Pancreas (tissue), 10 donors: ENCODE measurements at places on chromosomes 7 and 10. TPM values are rescaled to one million over a fixed set of nuclear protein-coding genes. Genes with fewer than 3 reads are reported as not detected.

DNA sequence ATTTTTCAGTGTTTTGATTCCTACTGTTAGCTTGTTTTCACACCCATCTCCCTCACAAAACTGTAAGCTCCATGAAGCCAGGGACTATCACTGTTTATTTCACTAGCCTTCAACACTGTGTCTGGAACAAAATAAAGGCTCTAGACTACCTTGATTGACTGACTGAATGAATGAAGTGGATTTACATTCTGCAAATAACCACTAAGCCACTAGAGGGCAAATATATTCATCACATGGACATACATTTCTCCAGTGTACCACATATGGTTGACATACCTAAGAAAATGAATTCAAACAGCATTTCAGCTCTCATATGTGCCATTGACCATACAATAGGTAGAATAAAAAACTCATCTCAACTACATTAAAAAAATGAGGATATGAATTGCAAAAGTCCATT, 185.9 kb downstream of the RAB11FIP2 start:
- no peak for DNase-seq

Gene STK32C
- polyA plus RNA-seq = 9.9 TPM

Gene RRP12
- polyA plus RNA-seq = 36.4 TPM

DNA sequence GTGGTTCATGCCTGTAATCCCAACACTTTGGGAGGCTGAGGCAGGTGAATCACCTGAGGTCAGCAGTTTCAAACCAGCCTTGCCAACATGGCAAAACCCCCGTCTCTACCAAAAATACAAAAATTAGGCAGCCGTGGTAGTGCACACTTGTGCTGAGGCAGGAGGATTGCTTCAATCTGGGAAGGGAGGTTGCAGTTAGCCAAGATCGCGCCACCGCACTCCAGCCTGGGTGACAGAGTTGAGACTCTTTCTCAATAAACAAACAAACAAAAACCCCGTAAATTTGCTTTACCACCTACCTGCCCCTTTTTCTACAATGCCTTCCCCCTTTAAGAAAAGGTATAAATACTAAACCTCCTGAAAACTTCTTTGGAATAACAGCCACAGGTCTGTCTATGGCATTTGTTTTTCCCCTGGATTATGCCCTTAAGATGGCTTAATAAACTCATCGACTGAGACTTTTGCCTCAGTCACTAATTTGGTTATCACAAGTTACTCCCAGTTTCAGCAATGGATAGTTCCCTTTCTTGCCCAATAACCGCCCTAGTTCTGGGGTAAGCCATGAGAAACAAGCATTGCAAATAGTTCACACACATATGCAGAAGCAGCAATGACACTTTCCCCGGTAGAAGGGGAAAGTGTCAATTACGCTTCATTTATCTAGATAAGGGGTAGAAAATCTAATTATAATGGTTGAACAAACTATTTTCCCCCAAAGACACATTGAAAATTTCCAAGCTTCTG, 52.8 kb upstream of the SVIL start:
- no peak for DNase-seq

DNA sequence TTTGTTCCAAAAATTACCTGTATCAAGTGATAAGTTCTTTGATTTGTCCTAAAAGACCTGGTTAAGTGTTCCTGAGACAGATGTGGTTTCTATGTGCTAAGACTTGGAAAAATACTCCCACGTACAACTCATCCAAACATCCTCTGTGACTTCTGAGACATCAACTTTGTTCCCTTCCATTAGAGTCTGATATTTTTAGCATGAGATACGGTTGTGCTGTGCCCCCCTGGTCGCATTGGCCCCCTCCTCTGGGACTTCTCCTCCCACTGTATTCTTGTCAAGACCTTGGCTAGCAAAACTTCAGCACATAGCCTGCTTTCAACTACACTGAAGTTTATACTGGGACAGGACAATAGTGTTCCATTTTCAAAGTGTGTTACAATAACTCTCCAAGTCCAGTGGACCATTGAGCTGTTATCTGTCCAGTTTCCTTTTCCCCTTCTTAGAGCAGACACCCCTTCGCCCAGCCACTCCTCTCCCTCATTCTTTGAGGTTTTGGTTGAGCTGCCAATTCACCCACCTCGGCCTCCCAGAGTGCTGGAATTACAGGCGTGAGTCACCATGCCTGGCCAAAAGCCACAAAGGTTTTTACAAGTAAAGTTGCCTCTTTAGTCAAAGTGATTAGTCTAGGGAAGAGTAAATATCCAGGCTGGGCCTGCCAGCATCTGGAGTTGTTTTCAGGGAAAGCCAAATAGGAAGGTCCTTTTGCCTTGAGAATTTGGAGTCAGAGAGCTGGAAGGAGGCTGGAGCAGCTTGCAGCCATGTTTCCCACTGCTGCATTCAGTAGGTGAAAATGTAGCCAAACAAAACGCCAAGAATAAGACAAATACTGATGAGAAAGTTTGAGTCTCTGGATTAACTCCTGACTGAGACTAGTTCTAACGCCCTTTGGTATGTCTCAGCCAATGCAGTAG, 17.8 kb upstream of the PDLIM1 start:
- DNase-seq = peak; percentile 83

DNA sequence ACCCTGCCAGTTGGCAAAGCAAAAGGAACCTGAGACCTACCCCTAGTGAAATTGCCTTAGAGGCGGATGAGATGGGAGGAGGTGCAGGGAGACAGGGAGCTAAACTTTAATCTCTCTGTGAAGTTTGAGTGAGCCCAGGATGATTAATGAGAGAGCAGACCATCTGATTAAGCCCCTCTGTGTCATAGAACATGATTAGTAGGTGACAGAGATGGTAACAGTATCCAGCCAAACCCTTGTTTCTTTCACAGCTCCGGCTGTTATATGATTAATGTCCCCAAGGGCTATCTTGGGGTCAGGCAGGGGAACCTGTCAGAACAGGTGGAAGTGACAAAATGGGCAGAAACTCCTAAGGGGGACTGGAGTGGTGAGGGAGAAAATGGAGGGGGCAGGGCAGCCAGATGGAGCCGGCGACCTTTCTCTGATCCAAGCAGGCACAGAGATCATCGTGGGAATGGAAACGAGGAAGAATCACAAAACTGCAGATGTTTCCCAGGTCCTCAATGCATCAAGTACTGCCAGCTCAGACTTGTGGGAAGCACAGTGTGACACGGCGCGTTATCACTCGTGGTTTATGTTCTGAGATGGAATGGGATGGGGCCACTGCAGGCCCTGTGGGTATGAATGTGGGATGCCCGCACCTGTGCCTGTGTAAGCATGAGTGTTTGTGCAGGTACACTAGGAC, 684.2 kb downstream of the LRMDA start:
- DNase-seq = no peak

Gene TDRD1
- 0.08 TPM for polyA plus RNA-seq

DNA sequence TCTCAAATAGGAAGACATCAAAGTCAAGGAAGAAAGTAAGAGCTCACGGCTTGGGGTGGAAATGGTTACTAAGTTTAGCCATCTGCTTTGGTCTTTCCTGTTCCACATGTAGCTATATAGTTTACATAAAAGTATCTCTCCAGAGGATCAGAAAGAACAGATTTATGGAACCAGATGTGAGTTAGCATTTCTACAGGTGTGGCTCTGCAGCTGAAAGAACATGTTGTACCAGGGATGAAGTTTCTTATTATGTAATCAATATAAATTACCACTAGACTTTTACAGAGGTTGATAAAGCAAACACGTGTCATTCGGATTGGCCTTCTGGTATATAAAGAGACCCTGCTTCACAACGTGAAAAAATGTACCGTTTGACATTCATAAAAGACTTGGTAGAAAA, 19.9 kb downstream of the CALD1 start:
- DNase-seq = no peak

DNA sequence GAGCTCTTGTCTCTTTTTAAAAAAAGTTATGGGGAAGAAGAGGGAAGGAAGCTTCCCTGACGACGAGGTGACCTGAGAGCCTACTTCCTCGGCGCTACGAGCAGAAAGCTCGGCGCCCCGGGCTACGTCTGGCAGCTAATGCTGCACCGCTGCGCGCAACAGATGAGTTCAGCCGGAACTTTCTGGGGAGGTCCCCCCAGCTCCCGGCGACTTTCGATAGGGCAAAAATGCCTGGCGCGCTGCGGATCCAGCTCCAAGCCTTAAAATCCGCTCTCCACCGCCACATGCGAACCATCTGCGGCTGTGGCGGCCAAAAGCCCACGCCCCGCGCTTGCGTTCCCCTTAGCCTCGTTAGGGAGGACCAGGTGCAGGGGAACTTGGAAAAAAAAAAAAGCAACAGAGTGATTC, 621 bp downstream of the P4HA1 start:
- peak; percentile 82 for DNase-seq

DNA sequence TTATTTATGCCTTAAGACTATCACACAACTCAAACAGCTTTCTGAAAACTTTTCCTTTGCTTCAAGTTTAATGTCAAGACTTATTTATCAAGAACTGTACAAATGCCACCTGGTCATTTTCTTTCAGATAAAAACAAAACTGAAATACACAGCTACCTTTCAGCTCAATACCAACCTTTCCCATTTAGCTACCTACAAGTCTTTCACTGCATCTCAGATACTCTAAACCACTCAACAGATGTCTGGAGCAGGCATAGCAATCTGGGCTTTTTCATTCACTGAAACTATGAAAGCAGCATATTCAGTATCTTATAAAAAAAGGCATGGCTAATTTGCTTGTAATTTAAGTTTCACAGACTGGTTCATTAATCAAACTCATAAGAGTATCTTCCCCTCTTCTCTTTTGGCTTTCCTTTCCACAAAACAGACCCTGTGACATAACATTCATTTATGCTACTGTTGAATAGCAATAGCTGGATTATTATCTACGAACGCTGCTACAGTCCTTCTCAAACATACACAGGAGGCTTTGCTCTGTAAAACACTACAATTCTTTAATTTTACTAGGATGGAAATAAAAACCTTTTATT, 8.2 kb downstream of the TRA2A start:
- DNase-seq = no peak

DNA sequence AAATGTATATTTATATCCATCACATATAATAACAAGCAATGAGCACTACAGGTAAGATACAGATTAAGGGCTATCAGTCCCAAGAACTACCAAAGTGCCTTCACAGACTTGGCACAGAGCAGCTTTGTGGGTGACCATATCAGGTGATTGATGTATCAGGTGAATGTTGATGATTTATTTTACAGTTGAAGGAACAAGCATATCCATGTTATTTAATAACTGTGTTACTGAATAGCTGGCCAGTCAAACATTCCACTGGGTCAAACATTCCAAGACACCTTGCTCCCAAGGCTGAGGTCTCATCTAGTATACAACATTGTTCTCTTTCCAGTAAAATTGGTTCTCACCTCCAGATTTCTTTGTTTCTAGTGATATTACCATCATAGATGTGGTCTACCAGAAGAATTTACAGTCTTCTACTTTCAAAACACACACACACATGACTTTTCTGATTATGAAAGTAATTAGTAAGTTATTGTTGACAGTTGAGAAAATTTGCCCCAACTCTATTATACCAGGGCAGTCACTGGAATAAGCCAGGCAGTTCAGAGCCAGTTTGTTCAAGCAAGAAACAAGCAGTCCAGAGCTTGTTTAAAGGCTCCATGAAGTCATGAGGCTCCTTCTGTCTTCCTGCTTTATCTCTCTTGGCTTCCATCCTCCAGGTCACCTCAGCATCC, 68.2 kb downstream of the ELAPOR2 start:
- no peak for DNase-seq

Gene OR9A2
- not detected for polyA plus RNA-seq

- DNase-seq = peak; percentile 58
Measured at GRCh38 chr7:41696323-41696916, 6.5 kb downstream of the INHBA start.

- no peak for DNase-seq
Measured at GRCh38 chr10:73917566-73918305, 6.8 kb downstream of the PLAU start.

- DNase-seq = no peak
Measured at GRCh38 chr7:150317748-150318444, 5.3 kb upstream of the LRRC61 start.

DNA sequence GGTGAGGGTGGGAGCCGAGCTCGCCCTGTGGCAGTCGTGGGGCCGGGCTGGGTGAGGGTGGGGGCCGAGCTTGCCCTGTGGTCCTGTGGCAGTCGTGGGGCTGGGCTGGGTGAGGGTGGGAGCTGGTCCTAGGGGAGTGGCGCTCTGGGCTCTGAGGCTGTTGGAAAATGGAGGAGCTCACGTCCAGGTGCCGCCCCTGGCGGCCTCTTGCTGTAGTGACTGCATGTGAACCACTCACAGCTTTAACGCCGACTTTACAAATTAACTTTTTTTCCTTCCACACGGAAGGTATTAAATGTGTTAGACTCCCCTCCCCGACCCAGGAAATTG, 312.6 kb downstream of the WDR37 start:
- DNase-seq = peak; percentile 71

DNA sequence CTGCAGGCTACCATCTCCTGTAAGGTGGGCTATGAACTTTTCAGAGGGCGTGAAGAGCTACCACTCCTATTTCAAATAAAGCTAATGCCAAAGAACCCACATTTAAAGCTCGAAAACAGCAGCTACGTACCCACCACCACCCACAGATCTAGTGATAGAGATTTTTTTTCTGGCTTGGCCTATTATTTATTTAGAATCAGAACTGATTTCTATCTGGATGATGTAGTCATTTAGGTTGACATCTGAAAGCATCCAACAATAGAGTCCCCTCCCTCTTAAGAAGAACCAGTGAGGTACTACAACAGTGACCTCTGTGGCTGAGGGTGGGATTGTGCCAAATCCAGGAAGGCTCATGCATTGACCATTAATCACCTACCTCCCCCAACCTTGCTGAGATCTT, 113.8 kb upstream of the ADO start:
- no peak for DNase-seq

DNA sequence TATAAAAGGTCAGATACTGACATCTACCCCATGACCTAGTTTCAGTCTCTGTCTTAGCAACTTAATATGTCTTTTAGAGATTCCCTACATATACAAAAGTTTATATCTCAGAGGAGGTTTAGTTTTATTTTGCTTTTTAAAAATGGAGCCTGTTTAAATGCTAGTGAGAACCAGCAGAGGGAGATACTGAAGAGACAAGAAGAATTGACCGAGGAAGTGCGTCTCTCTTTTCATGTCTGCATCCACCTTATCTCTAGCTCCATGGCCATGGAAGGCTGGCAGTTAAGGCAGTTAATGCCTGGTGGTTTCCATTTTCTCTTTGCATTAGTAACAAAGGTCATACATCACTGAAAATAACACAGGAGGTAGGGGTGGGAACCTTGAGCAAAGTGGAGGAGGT, 10.7 kb downstream of the SUV39H2 start:
- no peak for DNase-seq

DNA sequence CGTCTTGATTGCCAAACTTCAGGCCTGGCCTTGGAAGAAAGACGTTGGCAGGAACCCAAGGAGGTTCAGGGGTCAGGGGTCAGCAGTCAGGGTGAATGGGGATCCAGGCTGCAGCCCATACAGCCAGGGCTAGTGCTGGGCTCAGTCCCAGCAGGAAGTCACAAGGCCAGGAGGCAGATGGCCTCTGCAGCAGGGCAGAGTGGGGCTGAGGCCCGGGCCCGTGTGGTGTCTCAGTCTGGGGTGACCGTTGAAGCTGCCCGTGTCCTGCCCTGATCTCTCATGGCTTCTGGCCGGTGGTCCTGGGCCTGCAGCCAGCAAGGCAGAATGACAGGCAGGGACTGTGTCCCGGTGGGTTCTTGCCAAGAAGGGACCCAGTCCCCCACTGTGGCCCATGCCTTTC, 26.6 kb upstream of the PURB start:
- DNase-seq = no peak

Gene DPYSL4
- polyA plus RNA-seq = 1.4 TPM

Gene ANKRD7
- 1.2 TPM for polyA plus RNA-seq

- no peak for DNase-seq
Measured at GRCh38 chr7:27112955-27113949, 10.8 kb upstream of the HOXA2 start.

- DNase-seq = no peak
Measured at GRCh38 chr10:60525716-60526585, 136.3 kb upstream of the ANK3 start.

GRCh38 chr10:98638920-98639319, 192.2 kb upstream of the HPS1 start:
- DNase-seq = no peak
